ENCODE measurements at places on chromosomes 1 and 21.

DNA sequence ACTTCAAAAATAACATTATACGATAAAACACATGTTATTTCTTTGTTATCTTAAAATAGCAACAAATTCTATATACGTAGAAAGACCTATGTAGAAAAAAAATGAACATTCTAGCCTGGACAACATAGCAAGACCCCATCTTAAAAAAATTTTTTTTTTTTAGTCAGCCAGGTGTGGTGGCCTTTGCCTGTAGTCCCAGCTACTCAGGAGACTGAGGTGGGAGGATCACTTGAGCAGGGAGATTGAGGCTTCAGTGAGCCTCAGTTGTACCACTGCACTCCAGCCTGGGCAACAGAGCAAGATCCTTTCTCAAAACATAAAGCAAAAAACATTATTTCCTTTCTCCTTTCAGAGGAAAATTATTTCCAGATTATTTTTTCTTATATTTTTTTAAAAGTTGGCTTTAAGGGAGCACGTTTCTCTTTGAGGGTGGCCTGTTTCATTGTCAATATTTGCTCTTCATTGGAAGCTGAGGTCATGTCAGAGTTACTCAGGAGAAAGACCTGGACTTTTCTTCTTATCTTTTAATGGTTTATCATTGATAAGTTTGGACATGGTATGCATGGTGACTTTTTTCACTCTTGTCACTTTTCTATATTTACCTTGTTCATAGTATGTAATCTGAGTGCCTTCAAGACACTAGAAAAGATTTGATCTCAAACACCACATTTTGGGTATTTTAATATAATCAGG, 32.0 kb downstream of the NFIA start:
- DNase-seq, result no peak

DNA sequence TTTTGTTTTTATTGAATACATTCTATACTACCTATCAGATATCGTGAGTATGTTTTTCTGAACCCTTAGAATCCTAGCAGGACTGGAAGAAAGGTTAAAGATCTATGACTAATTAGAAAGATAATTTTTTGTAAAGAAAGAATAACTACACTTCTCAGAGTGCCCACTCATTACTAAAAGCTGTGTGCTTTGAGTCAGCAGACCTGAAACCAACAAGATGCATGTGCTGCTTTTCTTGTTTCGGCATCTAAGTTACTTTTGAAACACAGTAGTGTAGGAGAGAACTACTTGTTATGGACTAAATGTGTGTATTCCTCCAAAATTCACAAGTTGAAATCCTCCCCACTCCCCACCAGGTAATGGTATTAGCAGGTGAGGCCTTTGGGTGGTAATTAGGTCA, 127.8 kb upstream of the ESRRG start:
- no peak for DNase-seq

- DNase-seq, result no peak
These were observed 8.8 kb downstream of the FCRLB start for GRCh38 chr1:161730050-161730564.

- no peak for DNase-seq
These were observed 65.6 kb upstream of the EXO1 start for GRCh38 chr1:241782396-241782795.

DNA sequence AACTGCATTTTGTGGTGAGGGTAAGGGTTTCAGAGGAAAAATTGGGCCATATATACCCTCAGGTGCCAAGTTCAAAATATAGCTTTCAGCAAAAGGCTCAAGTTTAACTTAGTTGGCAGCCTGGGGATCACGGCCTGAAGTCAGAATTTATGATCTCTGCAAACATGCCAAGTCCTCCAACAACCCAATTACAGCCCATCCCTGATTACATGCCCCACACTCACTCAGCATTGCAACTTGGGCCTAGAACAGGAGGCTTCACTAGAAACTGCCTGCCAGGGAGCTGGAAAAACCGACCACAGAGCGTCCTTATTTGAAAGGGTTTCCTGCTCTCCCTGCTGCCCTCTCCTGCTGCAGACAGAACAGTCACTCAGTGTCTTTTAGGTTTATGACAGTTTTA, 12.4 kb downstream of the FYB2 start:
- no peak for DNase-seq

- no peak for DNase-seq
These were observed 50.6 kb downstream of the LHX4 start for GRCh38 chr1:180280617-180281016.

- no peak for DNase-seq
These were observed 476.7 kb upstream of the CAMK1G start for GRCh38 chr1:209106861-209107260.

DNA sequence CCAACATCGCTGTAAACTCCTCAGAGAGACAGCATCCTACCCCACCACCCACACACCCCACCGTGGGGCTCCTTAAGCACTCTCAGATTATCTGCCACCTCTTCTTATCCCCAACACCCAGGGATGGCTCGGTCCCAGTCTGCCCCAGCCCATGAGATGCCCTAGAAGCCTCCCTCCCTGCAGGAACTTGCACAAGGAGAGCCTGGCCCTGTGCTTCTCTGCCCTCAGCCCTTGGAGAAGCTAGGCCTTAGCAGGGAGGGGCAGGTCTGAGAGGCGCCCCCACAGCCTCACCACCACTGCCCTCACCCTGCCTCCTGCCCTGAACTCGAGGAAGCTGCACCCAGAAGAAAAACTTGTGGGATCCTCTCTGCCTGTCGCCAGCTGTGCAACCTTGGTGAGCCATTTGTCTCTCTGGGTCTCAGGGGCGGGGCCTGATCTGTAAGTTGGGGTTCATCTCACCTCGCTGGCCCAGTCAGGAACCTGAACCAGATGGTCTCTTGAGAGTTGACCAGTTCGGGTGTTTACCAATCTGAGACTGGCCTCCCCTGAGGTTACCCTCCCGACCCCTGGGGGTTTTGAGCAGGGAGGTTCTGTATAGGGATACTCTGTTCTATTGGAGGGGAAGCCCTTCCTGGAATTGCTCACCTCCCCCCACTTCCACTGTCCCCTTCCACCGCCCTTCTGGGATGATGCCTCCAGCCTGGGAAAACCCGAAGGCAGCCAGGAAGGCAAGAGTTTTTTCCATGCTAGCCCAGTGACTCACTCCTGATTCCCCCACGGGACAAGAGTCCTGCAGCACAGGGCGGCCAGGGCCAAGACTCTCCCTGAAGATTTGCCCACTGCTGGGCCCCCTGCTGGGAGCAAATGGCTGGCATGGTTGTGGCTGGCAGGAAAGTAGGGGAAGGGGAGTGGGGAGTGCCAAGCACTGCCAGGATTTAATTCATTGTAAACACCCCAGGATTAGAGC, at the start of gene S100A3:
Gene S100A3 (minus strand): TSS at position 537 of the 967 bp plus-strand sequence. CDS start 773 bp downstream, outside the sequence.
- DNase-seq, result no peak

GRCh38 chr1:7670334-7671145, 100.6 kb upstream of the VAMP3 start:
- no peak for DNase-seq

DNA sequence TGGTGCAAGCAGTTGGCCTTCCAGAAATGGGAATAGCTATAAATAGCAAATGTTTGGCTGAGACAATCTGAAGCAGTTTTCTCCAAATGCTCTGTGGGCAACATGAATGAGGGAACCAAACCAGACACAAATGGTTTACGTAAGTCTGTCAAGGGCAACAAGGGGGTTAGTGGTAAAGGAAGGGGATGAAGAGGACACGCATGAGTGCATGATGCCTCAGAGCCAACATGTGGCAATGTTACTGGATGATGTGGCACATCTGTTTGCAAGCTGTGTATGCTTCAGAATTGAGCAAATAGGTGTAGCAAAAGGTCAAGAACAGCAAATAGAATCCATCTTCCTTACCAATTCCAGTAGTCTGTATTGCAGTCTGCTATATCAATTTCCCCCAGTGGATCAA, 76.3 kb upstream of the LMO4 start:
- no peak for DNase-seq

GRCh38 chr21:32921632-32922230, 104.0 kb upstream of the OLIG2 start:
- no peak for DNase-seq

GRCh38 chr1:46254668-46255067, 7.1 kb downstream of the RAD54L start:
- no peak for DNase-seq

- no peak for DNase-seq
These were observed 1.6 kb downstream of the ADGRL2 start for GRCh38 chr1:81802457-81802706.

DNA sequence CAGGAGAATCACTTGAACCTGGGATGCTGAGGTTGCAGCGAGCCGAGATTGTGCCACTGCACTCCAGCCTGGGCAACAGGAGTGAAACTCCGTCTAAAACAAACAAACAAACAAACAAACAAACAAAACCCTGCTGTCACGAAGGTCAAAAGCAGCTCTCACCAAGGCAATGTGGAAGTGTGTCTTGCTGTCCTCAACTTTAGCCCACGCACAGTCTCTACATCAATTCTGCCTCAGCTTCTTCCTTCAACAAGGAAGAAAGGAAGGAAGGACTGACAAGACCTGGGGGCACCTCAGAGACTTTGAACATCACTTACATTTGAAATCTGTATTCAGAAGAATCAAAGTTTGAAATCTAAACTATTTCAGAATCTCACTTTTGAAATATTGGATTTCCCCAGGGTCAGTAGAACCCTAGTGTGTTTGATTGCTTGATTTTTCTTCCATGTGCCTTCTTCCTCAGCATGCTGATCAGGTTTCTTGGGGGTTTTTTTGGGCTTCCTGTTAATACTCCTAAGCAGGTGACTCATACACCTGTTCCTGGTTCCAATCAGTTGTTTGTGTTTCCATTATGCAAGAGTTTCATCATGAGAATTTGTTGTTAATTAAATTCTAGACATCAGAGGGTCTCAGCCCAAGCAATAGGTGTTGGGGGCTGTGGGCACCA, 6.5 kb upstream of the CSTB start:
- no peak for DNase-seq

- no peak for DNase-seq
These were observed 45.2 kb downstream of the TMCO4 start for GRCh38 chr1:19754482-19754881.

GRCh38 chr1:201778279-201779065, 50.5 kb upstream of the IPO9 start:
- DNase-seq, result no peak

- peak; percentile 61 for DNase-seq
These were observed 91.0 kb upstream of the KCNA3 start for GRCh38 chr1:110765640-110766335.

GRCh38 chr1:27719286-27720251, 6.2 kb upstream of the FAM76A start:
- no peak for DNase-seq

DNA sequence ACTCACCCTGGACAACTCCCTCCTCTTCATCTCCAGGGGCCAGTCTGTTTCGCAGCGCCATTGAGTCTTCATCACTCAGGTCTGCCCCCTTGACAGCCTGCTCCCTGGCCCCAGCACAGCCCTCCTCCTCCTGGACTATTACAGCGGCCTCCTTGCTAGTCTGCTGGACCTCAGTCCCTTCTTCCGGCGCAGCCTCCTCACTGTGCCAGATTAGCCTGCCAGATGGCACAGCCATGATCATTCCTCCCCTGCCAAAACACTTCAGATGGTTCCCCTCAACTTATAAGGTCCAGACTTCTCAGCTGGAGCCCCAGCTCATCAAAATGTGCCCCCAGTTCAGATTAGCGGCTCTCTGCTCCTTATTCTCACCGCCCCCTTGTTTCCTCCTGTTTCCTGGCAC, 7.0 kb upstream of the CELSR2 start:
- DNase-seq, result no peak

DNA sequence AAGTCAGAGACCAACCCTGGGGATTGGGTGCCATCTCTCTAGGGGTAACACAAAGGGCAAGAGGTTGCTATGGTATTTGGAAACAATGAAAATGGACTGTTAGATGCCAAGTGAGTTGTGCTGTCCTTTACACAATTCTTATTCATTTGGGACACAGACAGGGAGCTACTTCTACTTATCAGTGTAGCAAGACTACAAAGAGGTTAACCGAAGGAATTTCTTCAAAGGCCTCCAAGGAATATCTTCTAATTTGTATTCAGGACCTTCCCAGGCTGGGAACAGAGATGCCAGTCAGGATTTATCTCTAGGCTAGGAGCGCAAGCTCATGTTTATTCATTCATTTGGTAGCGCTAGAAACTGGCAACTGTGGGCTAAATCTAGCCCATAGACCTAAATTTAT, 2.6 kb downstream of the NAXE start:
- DNase-seq, result no peak

GRCh38 chr1:246517391-246517790, 10.3 kb upstream of the SMYD3 start:
- DNase-seq, result no peak

GRCh38 chr1:83889707-83890106, 109.2 kb downstream of the TTLL7 start:
- DNase-seq, result no peak

GRCh38 chr1:165501970-165502348, 41.8 kb upstream of the LRRC52 start:
- no peak for DNase-seq

GRCh38 chr1:187476671-187477070, 647.9 kb downstream of the PLA2G4A start:
- DNase-seq, result no peak

DNA sequence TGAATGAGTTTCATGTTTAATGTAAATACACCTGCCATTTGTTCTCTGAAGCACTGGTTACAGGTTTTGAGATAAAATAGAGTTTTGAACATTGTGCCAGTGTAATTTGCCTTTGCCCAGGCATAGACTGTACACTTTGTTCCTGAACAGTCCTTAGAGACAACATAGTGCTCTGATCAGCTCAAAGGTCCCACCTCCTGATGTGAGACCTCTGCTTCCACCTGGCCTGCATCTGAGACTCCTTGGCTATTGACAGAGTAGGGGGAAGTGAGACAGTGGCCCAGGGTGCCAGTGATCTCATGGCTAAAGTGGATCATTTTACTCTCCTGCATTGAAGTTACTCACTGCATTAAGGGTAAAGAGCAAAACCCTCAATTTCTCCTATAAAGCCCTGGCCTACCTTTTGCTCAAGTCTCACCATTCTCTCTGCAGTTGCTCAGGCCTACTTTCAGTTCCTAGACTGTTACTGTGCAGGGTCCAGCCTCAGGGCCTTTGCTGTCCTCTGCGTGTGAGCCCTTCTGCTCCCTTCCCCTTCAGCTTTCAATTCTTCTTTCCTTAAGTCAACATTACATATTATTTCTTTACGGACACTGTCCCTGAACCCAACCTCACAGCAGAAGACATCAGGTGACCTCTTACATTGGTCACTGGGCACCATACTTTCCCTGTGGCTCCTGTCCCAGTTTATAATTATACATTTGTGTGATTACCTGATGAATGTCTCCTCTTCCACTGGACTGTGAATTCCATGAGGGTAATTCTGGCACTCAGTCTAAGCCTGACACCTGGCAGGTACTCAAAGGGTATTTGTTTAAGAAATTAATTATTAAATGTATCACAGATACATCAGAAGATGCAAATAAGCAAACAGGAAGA, 142.9 kb downstream of the ROR1 start:
- DNase-seq, result no peak

DNA sequence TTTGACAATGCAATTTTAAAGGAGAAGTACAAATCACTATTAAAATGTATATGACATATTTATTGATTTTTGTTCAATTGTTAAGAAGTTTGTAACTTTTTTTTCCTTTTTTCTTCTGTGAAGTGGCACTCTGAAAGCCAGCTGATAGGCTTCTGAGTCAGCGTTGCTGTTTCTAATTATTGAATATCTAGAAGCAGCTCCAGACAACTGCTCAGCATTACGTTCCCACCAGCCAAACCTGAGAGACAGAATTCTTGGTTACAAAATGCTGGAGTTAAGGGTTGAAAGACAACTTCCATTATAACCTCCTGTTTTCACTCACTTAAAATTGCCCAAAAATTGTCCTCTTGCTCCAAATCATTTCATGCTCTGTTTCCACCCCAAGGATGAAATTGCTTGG, 31.4 kb upstream of the LMX1A start:
- no peak for DNase-seq
